ENCODE measurements at places on chromosomes 4 and X. TPM values are rescaled to one million over a fixed set of nuclear protein-coding genes. Genes with fewer than 3 reads are reported as not detected.
A peak's percentile ranks its signal among the peaks of the same experiment; 100 is the strongest.

DNA sequence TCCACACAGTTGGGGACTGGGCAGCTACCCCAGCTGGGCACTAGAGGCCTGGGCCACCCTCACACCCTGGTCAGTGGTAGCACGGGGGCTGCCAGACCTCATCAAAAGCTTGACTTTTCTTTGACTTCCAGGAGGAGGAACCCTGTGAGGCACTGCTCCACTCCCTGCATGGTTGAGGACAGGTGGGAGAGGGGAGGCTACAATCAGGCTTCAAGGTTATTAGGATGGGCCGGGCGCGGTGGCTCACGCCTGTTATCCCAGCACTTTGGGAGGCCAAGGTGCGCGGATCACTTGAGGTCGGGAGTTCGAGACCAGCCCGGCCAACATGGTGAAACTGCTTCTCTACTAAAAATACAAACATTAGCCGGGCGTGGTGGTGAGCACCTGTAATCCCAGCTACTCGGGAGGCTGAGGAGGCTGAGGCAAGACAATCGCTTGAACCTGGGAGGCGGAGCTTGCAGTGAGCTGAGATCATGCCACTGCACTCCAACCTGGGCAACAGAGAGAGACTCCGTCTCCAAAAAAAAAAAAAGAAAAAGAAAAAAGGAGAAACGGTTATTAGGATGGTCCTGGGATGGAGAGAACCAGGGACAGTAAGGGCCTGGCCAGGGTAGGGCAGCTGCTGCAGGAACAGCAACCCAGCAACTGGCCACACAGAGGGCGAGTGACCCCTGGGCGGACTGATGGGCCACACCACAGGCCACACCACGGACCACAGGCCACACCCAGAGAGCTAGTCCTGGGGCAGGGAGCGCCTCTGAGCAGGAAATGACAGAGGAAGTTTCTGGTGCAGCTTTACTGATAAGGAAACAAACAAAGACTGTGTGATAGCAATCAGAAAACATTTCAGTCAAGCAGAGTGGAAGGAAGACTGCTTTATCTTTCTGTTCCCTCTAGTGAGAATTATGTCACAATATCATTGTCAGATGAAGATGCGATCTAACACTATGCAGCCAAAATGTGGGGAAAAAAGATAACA is 20.5 kb upstream of the OPN1LW start:
- peak; percentile 30 for DNase-seq

GRCh38 chrX:3462166-3462508 is 115.7 kb upstream of the MXRA5 start:
- DNase-seq, result no peak

DNA sequence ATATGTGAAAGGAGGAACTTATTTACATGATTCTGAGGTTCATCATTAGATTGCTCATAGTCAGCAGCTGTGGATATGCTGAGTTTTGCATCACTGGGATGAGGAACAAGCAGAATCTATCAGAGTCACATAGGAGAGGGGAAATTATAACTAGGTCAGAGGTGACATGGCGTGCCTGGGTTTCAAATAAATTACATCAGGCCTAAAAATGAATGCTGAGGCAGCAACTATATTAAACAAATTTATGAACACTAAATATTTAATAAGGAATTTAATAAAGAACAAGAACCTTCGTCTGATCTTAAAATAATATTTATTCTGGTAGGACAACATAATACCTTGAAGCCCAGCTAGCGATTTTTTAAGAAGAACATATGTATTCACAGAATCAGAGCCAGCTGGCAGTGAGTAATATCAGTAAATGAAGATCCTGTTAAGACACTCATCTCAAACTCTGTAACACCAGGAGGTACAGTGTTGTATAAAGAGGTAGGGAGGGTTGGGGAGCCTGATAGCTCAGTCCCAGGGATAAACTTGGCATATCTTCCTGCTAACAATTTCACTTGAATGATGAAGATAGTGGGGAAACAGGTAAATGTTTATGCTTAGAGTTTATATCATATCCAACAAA is 60.9 kb upstream of the HS3ST1 start:
- DNase-seq, result no peak

Gene FAM47E
- 0.91 TPM for total RNA-seq

Gene NAT8L
- 2.0 TPM for total RNA-seq

Gene FOXR2
- total RNA-seq, result not detected

Data from PC-3 (cell line).